GM12878 (cell line): ENCODE measurements at places on chromosomes 16 and 17. TPM values are rescaled to one million over a fixed set of nuclear protein-coding genes. Genes with fewer than 3 reads are reported as not detected.

GRCh38 chr16:22278441-22279230 is 18.6 kb upstream of the POLR3E start:
- DNase-seq = no peak

DNA sequence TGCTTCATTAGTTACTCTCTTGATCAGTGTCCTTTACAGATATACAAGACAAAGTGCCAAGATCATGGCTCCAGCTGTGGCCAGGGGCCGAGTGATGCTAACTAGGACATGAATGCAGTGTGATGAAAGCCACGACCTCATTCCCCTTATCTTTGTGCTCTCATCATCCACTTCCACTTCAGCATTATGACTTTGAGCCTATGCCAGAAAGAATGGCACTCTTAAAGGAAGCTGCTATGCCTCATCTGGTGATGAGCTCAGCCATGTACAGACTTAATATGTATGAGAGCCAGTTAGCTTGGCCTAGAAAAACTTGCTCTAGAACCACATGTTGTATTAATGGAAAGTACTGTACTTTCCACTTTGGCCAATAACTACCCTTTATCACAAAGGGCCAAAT is 179.1 kb downstream of the TOX3 start:
- DNase-seq = no peak

- DNase-seq = no peak
These were observed 43.9 kb upstream of the TEX2 start for GRCh38 chr17:64306850-64307463.

DNA sequence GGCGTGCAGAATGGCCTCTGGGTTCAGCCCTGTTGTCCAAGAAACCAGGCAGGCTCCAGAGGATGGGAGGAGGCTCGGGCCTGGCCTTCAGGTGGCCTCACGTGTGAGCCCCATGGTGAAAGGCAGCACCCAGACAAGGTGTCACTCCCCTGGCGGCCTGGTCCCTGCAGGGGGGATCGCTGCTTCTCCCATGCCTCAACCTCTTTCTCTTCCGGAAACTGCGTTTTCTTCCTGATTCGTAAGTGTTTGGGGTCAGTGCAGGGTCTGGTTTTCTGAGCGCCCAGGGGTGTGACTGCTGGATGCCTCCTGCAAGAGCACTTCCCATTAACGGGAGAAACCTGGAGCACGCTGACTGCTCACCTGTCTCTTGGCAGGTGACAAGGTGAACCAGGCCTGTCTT is 70.0 kb upstream of the CIBAR2 start:
- DNase-seq = no peak

GRCh38 chr16:15946257-15947044 is 3.0 kb upstream of the ABCC1 start:
- no peak for DNase-seq

DNA sequence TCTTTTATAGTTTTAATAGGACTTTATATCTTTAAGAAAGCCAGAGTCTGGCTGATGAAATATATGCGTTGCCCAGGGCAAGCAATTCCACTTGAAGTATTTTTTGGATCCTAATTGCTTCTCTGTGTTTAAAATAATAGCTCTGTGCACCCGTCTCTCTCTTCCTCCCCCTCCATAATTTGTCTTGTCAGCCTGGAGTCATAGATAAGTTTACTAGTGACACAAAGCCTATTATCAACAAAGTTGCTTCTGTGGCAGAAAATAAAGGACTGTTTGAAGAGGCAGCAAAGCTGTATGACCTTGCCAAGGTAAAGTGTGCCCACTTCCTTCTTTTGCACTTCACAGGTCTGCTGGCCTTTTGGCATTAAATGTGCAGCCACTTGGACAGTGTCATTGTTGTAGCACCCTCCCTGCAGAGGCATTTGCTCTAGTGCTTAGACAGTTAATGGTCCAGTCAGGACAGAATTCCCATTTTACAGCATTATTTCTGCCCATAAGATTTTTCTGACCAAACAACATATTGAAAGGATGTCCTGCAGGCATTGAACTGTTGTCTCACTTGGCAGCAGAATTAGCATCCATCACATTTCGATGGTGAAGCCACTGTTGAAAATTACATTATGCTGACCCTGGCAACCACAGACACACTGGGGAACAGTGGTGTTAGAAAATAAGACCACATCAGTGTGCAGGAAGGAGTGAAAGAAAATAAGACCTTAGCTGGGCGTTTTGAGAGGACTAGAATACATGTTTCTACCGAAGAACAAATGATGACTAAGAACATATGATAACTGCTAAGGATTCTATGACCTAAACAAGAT is 28.4 kb upstream of the SLC12A3 start:
- no peak for DNase-seq

DNA sequence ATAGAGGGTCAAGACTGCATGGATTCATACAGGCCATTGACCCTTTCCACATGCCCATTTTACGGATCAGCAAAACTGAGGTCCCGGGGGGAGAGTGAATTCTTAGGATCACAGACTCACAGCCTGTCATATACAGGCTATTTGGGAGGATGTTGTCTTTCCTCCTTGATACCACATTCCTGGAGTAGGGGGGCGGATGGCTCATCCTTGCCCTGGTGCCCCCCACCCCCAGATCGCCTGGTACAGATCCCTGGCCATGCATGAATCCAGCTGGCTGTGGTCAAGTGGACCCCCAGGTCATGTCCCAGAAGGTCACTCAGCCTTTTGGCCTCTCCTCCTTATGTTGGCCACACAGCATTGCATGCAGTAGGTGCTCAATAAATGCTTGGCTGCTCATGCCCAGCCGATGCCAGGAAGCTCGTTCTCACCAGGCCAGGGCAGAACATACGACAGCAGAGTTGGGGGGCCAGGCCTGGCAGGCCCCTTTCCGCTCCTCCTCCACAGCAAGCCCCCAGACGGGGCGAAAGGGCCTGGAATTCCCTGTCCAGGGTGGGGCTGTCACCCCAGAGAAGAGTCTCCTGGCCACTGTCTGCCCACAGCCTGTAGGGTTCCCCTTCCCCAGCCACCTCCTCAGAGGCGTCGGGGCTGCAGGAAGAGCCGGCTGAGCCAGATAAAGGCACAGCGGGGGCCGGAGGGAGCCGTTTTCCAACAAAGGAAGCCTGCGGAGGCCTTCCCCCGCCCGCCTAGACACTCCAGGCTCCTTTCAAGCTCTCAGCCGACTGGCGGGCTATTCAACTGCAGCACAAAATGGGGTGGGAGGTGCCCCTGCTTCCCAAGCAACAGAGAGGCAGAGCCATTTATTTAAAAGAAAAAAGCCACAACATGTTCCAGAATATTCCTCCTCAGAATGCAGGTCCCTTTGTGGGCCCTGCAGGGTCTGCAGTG is 215.7 kb upstream of the CIBAR2 start:
- DNase-seq = no peak

DNA sequence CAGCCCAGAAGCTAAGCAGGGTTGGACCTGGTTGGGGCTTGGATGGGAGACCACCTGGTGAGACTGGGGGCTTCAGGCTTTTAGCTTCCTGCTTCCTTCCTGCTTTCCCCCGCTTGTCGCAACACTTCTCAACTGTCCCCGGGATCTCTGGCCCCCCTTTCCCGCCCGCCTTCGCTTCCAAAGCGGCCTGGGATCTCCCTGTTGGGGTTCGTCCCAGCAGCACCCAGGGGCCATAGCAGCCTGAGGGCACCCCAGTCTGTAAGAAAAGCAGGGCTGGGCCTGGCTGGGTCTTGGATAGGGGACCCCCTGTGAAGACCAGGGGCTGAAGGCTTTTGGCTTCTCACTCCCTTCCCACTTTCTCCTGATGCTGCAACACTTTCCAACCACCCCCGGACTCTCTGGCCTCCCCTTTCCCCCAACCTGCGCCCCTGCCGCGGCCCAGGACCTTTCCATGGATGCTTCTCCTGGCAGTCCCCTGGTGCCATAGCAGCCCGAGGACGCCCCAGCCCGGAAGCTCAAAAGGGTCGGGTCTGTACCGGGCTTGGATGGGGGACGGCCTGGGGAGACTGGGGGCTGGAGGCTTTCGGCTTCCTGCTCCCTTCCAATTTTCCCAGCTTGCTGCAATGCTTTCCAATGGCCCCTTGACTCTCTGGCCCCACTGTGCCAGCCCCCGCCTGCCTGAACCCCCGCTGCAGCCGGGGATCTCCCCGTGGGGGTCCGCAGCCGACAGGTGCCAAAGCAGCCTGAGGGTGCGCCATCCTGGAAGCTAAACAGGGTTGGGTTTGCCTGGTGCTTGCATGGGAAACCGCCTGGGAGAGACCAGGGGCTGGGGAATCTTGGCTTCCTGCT is 2276.2 kb downstream of the TP53TG3F start:
- no peak for DNase-seq

- no peak for DNase-seq
These were observed 20.9 kb downstream of the ABCA3 start for GRCh38 chr16:2319606-2320005.

GRCh38 chr17:47935961-47936360 is 5.4 kb upstream of the PNPO start:
- no peak for DNase-seq

DNA sequence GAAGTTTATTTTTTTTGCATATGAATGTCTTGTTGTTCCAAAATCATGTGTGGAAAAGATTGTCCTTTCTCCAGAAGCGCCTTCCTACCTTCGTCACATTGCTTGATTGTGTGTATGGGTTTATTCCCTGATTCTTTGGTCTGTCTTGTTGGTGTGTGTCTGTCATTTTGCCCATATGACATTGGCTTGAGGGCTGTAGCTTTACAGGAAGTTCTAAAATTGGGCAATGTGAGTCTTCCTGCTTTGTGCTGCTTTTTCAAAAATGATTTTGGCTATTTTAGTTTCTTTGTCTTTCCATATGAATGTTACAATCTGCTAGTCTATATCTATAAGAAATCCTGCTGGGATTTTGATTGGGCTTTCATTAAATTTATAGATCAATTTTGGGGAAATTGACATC is 217.2 kb downstream of the SNX29 start:
- DNase-seq = no peak

RNF222 gene
- polyA plus RNA-seq = not detected in 2 replicates

GNAO1 gene
- polyA plus RNA-seq = 0.05 and 0.28 TPM in 2 replicates

CDRT15 gene
- 0.29 TPM in 1 of 2 replicates, not detected in the other for polyA plus RNA-seq

ARL4D gene
- polyA plus RNA-seq = 0.60 and 2.1 TPM in 2 replicates

CCL17 gene
- 27.2 and 35.2 TPM in 2 replicates for polyA plus RNA-seq

TBC1D3H gene
- polyA plus RNA-seq = not detected in 2 replicates

WFIKKN2 gene
- not detected in 2 replicates for polyA plus RNA-seq

MTHFSD gene
- polyA plus RNA-seq = 19.2 and 20.2 TPM in 2 replicates
